ENCODE measurements at places on chromosomes 7 and 10.

DNA sequence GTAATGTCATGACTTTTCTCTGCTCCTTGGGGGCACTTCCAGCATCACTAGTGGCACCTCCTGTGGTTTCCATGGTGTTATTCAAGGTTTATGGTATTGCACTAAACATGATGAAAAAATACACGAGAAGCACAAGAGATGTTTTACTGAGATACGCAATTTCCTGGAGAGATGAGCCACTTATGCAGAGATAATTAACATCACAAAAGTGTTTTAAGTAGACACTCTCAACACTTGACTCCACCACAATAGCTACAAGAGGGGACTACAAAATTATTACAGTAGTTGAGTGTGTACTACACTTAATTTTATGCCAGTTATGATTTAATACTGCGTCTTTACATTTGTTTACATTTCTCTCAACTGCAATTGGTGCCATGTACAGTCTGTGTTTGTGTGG is 906.7 kb downstream of the DNAJB9 start:
- DNase-seq: no peak

DNA sequence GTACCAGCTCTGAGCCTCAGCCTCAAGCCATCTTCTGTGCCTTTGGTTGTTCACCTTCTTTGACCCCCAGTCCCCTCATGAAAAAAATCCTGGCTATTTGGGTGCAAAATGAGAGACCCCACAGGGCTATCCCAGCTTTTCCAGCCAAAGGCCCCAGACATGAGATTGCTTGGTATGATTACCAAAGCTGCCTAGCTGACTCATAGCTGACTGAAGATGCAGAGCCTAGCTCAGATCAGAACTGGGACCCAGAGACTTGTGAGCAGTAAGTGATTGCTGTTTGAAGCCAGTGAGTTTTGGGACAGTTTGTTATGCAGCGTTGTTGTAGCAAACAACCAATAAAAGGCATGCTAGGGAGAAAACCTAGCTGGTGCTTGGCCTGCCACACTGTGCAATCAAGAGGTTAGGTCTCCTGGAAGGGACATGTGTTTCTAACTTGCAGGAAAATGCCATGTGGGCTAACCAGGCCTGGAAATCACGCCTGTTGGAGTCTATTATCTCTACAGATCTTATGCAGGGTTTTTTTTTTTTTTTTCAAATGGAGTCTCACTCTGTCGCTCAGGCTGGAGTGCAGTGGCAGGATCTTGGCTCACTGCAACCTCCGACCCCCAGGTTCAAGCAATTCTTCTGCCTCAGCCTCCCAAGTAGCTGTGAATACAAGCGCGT is 48.0 kb upstream of the DAGLB start:
- no peak for DNase-seq

DNA sequence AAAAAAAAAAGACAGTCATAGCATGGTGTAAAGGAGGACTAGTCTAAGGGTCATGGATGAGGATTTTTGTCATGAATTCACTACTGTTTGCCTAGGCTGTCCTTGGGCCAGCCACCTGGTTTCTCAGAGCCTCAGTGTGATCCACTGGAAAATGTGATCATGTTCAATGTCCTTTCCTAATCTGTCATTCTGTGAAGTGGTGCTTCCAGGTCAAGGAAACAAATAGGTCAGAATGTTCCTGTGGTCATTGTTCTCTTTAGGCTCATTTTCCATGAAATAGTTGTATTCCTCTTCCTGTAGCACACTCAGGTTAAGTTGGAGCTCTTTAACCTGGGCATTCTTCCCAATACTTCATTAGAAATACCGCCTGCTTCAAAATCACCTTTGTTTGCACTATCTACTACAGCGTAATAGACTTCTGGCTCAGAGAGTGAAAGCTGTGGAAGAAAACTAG is 16.5 kb downstream of the CD36 start:
- no peak for DNase-seq

- DNase-seq: no peak
Observed at GRCh38 chr10:74163319-74164068, 12.5 kb downstream of the ADK start.

DNA sequence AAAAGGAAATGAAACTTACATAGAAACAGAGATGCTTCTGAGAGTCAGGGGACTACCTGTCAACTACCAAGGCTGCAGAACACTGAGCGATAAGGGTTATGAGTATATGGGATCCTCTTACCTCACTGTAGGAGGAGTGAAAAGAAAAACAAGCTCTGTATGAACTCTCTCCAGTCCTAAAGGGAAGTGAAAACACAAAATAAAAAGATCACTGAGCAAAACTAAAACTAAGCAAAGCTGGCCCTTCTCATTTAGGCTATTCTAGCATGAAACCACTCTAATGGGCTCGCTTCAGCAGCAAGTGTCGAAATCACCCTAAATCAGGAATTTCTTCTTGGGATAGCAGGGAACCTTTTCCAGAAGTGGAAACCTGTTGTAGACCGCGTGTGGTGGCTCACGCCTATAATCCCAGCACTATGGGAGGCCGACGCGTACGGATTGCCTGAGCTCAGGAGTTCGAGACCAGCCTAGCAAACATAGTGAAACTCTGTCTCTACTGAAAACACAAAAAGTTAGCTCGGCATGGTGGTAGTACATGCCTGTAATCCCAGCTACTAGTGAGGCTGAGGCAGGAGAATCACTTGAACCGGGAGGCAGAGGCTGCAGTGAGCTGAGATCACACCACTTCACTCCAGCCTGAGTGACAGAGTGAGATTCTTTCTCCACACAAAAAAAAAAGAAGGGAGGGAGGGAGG is 27.0 kb downstream of the DCLRE1C start:
- DNase-seq: no peak

- DNase-seq: no peak
Observed at GRCh38 chr10:43861966-43862751, 213.5 kb upstream of the ZNF32 start.

- no peak for DNase-seq
Observed at GRCh38 chr7:149455175-149455950, 5.5 kb downstream of the ZNF777 start.

GRCh38 chr10:128896116-128896795 is 570.8 kb upstream of the MGMT start:
- no peak for DNase-seq

DNA sequence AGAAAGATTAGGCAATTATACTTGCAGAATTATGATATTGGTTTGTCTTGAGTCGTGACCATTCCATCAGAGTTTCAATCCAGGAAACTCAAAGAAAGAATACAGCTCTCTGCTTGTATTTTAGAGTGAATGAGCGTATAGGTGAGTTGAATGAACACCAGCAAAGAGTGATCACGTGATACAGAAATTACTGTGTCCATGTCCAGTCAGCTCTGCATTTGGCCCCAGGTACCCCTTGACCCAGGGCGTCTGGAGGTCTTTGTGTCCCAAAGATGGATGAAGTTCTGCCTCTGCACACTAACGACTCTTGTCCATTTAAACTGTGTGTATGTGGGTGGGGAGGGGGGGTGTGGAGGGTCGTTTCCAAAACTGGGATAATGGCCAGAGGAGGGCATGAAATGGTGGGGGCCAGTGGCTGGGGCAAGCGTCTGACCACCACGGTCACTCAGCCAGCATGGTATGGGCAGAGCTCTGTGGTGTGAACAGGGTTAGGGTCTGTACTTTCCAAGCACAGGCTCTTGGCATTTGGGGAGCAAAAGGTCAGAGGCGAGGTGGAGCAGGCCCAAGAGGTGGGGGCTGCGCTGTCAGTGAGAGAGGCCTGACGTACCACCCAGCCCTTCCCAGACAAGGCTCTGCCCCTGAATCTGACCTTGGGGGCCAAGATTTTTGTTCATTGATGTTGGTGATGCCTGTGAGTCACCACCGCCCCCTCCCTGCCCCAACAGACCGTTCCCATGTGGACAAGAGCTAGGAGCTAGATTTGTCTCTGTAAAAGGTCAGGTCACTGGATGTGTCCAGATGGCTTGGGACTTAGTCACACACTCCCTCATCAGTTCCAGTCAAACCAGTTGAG is 1.4 kb downstream of the PTPRE start:
- no peak for DNase-seq

DNA sequence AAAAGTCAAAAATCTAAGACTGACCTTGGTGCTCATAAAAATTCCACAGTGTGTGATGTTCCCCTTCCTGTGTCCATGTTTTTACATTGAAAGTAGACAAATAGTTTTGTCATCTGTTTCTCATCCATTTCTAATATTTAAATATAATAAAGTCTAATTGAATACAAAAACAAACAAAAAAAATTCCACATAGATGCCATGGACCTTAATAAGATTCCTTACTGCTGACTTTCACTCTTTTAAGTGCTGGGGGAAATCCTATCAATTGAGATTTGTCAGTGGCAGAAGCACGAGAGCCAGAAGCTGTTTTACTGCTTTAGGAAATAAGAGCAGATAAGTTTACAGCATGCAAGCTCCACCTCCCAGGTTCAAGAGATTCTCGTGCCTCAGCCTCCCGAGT is 310.0 kb downstream of the ABCA13 start:
- DNase-seq: no peak

DNA sequence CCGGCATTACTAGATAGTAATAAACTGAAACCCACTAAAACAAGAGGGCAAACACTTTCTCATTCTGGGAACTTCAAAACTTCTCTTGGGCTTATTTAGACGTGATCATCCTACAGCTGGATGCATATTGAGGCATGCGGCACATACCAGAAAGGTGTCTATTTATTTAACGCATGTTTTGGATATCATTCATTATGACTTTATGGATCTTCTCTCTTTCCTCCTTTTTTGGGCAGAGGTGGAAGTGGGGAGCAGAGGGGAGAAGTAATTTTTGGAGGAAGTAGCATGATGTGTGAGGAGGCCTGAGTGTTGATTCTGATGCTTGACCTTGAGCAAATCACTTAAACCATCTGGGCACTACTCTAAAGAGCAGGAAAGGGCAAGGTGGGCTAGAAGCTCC is 270.6 kb downstream of the TRIL start:
- DNase-seq: no peak

- no peak for DNase-seq
Observed at GRCh38 chr7:73721377-73721817, 1.9 kb upstream of the STX1A start.

GRCh38 chr7:73345951-73346350 is 18.0 kb downstream of the FKBP6 start:
- DNase-seq: no peak

DNA sequence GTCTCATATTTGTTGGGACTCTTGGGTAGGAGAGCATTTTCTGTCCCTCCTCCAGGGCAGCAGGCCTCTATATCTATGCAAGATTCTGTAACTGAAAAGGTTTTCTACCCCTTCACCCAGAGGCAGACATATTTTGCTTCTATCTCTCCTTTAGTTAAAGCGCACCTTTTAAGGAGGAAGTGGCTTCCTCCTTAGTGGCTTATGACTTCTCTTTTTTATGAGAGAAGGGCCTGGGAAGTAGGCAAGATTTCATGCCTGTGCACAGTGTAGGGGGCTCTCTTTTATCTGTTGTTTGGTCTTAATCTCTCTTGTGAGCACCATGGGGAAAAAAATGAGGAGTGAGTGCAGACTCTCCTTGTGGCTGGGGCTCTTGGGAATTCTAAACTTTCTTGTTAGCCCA is 122.1 kb downstream of the LRMDA start:
- DNase-seq: no peak

DNA sequence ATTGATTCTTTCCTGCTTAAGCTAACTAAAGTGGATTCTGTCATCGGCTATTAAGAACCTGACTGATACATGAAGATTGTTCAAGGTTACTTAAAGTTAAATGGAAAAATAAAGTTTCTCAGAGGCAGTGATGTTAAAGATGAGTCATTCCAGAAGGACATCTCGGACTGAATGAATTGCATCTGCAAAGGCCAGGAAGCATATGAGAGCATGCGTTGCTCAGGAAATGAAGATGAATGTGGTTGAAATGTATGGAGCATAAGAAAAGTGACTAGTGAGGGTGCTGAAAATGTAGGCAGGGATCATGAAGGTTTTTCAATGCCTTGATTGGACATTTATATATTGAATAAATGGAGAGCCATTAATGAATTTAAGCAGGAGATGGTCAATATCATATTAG is 133.9 kb upstream of the GHITM start:
- no peak for DNase-seq

DNA sequence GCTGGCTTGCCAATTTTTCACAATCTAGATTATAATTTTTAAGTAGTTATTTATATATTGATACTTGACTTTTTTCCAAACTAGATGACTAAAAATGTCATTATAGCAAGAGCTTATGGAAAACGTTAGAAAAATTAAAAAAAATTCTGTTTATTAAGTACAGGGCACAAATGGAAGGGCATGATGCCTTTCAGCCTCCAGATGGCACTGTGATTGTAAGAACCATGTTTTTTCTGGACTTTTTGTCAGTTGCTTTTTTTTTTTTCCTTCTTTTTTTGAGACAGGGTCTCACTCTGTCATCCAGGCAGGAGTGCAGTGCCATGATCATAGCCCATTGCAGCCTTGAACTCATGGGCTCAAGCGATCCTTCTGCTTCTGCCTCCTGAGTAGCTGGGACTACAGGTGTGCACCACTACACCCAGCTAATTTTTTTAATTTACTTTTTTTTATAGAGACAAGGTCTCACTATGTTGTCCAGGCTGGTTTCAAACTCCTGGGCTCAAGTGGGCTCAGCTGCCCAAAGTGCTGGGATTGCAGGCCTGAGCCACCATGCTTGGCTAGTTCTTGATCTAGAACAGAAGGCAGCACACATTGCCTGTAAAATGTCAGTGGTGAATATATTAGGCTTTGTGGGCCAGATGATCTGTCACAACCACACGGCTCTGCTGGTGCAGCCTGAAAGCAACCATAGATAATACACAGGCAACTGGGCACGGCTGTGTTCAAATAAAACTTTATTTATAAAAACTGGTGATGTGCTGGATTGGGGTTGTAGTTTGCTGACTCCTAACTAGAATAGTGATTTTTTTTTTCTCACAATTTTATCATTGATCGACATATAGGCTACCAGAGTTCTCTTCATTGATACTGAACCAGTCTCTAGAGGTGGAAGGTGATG is 27.4 kb downstream of the UCMA start:
- DNase-seq: no peak

DNA sequence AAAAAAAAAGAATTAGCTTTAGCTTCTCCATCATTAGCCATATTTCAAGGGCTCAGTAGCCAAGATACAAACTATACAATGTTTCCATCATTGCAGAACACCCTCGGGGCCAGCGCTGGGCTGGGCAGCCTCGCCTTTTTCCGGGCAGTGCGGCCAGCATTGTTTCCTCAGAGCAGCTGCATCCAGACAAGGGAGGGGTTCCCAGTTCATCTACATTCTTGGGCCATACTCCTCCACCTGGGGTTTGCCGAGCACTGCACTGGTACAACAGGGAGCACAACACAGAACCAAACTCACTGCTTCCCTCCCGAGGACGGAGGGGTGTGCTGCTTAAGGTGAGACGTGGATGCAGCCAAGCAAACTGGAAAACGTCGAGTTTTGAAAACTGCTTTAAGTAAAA is 2.4 kb upstream of the PKD1L1 start:
- no peak for DNase-seq

DNA sequence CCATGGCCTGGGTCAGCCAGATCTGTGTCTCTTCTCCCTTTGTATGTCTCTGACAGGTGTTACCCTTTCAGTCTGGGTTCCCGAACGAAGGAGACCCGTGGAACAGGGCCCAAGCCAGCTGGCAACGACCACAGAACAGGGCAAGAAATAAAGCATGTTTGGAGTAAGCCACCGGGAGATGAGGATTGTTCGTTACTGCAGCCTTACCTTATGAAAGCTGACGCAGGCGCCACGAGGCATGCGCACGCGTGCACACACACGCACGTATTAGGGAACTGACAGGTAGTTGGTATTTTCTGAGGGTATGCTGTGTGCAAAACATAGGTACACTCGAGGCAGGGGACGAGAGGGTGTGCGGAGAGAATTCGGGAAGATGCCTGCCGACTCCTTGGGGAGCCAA is 46.4 kb upstream of the ENO4 start:
- DNase-seq: no peak

GRCh38 chr7:71996141-71996540 is 416.0 kb downstream of the CALN1 start:
- no peak for DNase-seq

GRCh38 chr10:117134056-117134305 is 4.1 kb downstream of the VAX1 start:
- no peak for DNase-seq
